PC-9 (cell line): ENCODE measurements at places on chromosomes 2 and 18. TPM values are rescaled to one million over a fixed set of nuclear protein-coding genes. Genes with fewer than 3 reads are reported as not detected.

The DNAJC10 gene
- 160 and 167 TPM in 2 replicates for total RNA-seq

The PHLPP1 gene
- total RNA-seq = 21.1 and 21.3 TPM in 2 replicates

The OTOF gene
- not detected in 2 replicates for total RNA-seq

The SLC16A14 gene
- 0.57 and 1.4 TPM in 2 replicates for total RNA-seq

The EFEMP1 gene
- 61.3 and 86.3 TPM in 2 replicates for total RNA-seq

The CFAP65 gene
- total RNA-seq = not detected in 2 replicates

The TRIM54 gene
- total RNA-seq = 8.2 and 9.8 TPM in 2 replicates

- no peaks in the 10 kb centered on the region for H3K36me3 ChIP-seq
- no peaks in the 10 kb centered on the region for H3K27me3 ChIP-seq
- H3K4me3 ChIP-seq = no peak overlapping the region
Measured at GRCh38 chr18:75034937-75035336, 174.0 kb downstream of the PTGR3 start.

- no peaks in the 10 kb centered on the region for H3K27me3 ChIP-seq
- no peaks in the 10 kb centered on the region for H3K4me1 ChIP-seq
- H3K4me3 ChIP-seq = no peak overlapping the region
- no peaks in the 10 kb centered on the region for H3K36me3 ChIP-seq
- DNase-seq = no peak
Measured at GRCh38 chr18:79185648-79186047, 116.5 kb downstream of the ATP9B start.

DNA sequence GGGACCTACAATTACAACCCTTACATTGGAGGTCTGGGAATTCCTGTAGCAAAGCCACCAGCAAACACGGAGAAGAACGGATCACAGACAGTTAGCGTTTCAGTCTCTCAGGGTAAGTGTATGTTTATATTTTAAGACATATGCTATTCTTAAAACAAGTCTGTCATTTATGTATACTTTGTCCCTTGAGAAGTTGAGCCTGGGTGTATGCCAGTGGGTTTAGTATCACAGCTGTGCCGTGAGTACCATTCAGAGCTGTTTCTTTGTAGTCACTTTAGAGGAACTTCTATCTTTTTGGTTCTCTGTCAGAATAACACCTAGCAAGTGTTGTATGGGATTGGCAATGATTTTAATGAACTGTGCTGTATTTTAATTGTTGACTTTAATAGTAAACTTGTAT, 125.6 kb downstream of the BIRC6 start:
- no peak overlapping the region for H3K4me3 ChIP-seq
- DNase-seq = no peak
- H3K27me3 ChIP-seq = no peaks in the 10 kb centered on the region

- H3K27me3 ChIP-seq = no peaks in the 10 kb centered on the region
- H3K4me1 ChIP-seq = peaks cover 14% of the 10 kb centered on the region
- DNase-seq = no peak
- no peaks in the 10 kb centered on the region for H3K36me3 ChIP-seq
Measured at GRCh38 chr18:74611765-74612164, 14.1 kb downstream of the ZNF407 start.

DNA sequence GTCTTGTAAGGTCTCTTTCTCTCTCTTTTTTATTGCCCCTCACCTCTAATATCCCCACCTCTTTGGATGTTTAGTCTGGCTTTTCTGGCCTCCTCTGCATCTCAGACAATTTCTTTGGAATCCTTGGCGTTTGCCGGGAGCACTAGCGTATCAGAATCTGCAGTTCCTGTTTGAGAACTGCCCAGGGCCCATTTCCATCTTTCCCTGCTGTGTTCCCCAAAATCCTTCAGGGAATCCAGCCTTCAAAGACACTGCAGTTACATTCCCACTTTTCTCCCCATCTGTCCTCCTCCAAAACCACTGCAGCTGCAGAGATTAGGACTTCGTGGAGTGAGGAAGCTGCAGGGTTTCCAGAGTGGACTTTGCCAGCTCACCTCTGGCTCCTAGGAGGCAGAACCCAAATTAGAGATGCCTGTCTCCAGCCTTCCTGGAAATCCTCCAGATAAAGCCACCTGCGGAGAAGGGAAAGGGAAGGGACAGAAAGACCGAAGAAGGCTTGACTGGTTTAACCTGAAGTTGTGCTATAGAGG, 2.7 kb downstream of the VSNL1 start:
- H3K27me3 ChIP-seq = no peaks in the 10 kb centered on the region
- no peaks in the 10 kb centered on the region for H3K36me3 ChIP-seq
- no peak overlapping the region for H3K27ac ChIP-seq
- H3K4me3 ChIP-seq = no peak overlapping the region
- DNase-seq = no peak
- peaks cover 16% of the 10 kb centered on the region; the same call in 1 of the 2 replicates for H3K4me1 ChIP-seq

DNA sequence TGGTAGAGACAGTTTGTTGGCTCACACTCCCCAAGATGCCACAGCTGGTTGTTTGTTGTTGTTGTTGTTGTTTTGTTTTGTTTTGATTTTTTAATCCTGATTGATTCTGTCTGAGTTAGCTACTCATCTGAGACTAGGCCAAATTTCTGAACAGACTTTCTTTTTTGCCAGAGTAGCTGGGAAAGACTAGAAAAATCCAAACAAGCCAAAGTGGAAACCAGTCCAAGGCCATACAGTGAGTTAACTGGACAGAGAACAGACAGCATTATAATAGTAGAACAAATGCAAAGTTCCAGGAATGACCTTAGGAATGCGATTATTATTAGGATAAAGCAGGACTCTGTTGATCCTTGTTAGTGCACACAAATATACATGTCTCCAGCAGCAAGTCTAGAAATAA, 43.8 kb upstream of the CYP26B1 start:
- no peaks in the 10 kb centered on the region for H3K4me1 ChIP-seq
- H3K4me3 ChIP-seq = no peak overlapping the region
- H3K36me3 ChIP-seq = no peaks in the 10 kb centered on the region
- H3K27ac ChIP-seq = no peak overlapping the region

DNA sequence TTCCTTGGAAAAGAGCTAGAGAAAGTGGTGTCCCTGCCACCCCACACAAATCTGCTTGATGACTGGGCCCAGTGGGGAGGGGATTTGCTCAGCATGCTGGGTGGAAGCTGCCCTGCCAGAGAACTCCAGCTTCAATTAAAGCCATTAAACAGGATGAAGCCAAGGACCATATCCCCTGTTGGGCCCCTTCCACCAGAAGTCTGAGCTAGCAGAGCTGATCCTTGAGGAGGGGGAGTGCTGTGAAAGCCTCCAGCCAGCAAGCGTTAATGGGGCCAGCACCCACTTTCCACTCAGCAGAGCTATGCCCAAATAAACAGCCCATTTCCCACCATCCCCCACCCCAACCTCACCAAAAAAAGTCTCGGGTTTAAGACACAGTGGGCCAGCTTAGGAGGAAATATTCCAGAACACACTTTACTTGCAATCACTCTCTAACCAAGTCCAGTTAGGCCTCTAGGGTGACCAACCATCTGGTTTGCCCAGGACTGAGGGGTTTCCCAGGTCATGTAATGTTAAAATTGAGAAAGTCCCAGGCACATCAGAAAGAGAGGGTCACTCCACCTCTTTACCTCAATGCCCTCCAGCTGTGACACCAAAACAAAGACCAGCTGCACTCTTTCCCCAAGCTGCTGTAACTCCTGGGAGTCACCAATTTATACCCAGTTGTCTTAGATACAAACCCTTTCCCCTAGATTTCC, 132.3 kb downstream of the FOXI3 start:
- H3K4me1 ChIP-seq = no peaks in the 10 kb centered on the region
- peaks cover 42% of the 10 kb centered on the region for H3K27me3 ChIP-seq
- no peak for DNase-seq
- H3K4me3 ChIP-seq = no peak overlapping the region
- H3K27ac ChIP-seq = no peak overlapping the region

DNA sequence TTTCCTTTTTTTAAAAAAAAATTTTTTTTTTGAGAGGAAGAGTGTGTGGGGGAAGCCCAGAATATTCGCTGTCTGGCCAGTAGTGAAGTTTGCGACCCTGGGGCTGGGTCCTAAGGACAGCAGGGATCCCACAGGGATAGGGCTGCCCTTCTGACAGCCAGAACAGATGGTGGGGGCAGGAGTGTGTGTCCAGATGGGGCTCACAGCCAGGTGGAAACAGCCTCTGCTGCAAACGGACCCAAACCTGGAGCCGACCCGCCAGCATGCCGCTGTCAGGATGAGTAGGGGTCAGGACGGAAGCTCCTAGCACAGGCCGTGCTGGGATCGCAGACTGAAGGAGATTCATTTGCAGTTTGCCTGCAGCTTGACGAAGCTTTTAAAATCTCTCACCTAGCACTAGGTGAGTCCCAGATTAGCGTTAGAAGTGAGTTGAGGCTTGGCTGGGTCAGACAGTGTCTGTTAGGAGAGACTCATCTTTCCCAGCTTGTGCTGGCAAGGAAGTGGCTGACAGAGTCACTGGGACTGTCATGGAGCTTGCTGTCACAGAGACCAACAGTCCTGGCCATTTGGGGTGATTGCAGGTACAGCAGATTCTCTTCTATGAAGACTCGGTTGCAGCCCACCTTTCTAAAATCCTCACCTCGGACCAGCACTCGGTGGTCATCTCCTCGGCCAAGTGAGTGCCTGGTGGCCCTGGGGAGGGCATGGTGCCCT, 93.4 kb downstream of the DGKD start:
- H3K36me3 ChIP-seq = peaks cover 19% of the 10 kb centered on the region
- no peak for DNase-seq
- H3K4me3 ChIP-seq = no peak overlapping the region
- H3K4me1 ChIP-seq = no peaks in the 10 kb centered on the region
